ENCODE measurements at places on chromosomes 2 and 18. TPM values are rescaled to one million over a fixed set of nuclear protein-coding genes. Genes with fewer than 3 reads are reported as not detected.
A peak's percentile ranks its signal among the peaks of the same experiment; 100 is the strongest.

FHOD3 gene
- not detected for total RNA-seq

DNA sequence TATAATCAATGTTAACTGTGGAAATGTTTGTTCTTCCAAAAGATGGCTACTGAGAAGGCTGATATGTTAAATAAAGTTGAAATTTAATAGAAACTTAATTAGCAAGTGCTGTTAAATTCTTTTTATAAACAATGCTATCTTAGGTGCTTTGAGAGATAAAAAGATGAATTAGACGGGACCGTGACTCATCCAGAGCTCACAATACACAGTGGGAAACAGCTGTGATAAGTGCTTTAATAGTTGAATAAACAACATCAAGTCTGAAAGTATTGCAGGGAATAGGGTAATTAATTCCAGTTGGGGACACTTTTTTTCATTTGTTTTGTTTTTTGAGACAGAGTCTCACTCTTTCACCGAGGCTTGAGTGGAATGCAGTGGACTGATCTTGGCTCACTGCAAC, 85.5 kb upstream of the DTNA start:
- no peak for DNase-seq

GRCh38 chr2:144183727-144184126, 336.2 kb downstream of the ZEB2 start:
- DNase-seq: peak; percentile 54

GRCh38 chr18:51541230-51541629, 343.7 kb upstream of the MEX3C start:
- DNase-seq: no peak

- peak; percentile 39 for DNase-seq
Measured at GRCh38 chr2:88626171-88627054, 851 bp downstream of the EIF2AK3 start.

- DNase-seq: no peak
Measured at GRCh38 chr2:206502729-206503128, 59.4 kb downstream of the ADAM23 start.

TDRD15 gene
- total RNA-seq: under 0.01 TPM

Measured in hematopoietic multipotent progenitor cell (in vitro differentiated cells).